HT1080 (cell line): ENCODE measurements at places on chromosomes 12 and 14.

- DNase-seq, result peak; percentile 31
These were observed 1.4 kb upstream of the APOBEC1 start for GRCh38 chr12:7667125-7667524.

GRCh38 chr12:65943388-65944137, 119.3 kb downstream of the HMGA2 start:
- no peak for DNase-seq

DNA sequence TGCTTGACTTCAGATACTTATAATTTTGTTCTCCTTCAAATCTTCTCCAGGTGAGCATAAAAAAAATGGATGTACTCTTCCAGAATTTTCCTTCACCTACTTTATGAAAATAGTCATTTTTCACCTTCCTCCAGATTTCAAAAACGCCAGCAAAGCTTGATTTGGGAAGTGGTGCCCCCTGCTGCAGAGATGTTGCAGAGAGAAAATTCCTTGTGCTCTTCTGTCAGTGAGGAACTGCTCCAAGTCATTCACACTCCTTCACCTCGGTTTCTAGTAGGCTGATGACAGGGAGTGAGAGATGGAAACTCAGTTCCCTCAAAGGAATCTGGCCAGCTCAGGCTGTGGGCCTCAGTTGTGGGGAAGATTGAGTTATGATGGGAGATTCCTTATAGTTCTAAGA, 24.2 kb upstream of the RNASE3 start:
- DNase-seq, result no peak

DNA sequence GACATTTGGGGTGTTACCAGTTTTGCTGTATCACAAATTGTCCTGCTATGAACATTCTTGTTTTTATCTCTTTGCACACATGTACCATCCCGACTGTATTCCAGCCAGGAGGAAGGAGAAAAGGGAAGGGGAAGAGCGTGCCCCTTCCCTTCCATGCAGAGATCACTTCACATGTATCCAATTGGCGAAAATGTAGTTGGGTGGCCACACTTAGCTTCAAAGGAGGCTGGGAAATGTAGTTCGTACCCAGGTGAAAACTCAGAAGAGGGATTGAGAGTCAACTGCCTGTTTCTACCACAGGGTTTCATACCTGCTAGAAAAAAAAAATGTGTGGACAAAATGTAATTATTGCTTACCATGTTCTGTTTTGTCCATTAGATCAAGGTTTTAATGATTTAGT, 189.1 kb upstream of the PELI2 start:
- no peak for DNase-seq

GRCh38 chr14:86797075-86797351, 1196.0 kb downstream of the GALC start:
- DNase-seq, result no peak

DNA sequence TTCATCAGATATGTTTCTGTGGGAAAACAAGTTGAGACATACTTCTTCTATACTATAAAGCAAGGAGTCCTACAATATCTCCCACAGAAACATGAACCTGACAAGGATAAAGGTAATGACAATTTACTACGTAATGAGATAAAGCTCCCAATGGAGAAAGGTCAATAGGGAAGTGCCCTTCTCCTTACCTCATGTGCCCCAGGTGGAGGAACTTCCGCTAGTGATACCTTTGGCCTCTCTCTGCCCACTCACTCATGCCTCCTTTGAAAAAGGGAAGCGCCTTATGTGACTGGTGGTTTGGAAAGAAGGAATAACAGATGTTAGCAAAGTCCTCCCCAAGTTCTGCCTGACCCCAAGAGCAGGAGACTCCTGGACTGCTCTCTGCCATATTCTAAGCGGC, 305.3 kb downstream of the ITPR2 start:
- DNase-seq, result no peak

GRCh38 chr12:12548713-12549112, 13.9 kb downstream of the DUSP16 start:
- no peak for DNase-seq

DNA sequence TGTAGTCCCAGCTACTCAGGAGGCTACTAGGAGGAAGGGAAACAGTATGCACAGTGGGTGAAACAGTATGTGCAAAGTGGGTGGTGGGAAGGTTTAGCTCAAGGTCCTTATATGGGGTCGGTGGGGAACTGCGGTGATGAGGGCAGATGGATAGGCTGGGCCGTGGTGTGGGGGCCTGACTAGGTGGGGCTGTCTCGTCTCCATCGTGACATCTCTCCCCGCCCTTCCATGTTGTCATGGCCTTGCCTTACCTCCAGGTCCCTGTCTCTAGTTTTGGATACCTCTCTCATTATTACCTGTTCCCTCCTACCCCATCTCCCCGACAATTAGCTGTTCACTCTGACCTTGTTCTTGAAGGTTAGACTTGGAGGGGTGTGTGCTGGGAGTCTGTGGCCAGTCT, 4.4 kb upstream of the NR4A1 start:
- DNase-seq, result no peak

- DNase-seq, result no peak
These were observed 567.5 kb downstream of the TRHDE start for GRCh38 chr12:72839696-72840095.
